ENCODE measurements at places on chromosomes 4 and X.

- no peak for DNase-seq
Measured at GRCh38 chr4:94238160-94238559, 30.5 kb downstream of the SMARCAD1 start.

- no peak for DNase-seq
Measured at GRCh38 chr4:73244945-73245601, 13.5 kb downstream of the ANKRD17 start.

DNA sequence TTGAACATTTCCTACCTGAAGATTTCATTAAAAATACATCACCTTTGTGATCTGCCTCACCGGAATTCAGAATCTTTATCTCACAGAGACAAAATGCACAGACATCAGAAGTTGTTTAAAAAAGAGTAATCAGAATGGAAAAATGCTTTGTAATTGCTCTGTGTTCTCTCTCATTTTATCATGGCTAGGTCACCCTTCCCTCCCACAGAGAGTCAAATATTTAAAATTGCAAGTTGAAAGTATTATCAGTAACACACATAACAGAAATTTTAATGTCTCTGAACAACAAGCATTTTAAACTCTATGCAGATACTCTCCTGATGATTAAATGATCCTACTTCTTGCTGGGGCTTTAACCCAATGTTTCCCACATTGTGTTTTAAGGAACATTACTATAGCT is 362.0 kb downstream of the CBLL2 start:
- DNase-seq = no peak

GRCh38 chrX:54798137-54798536 is at the start of gene ITIH6:
Gene ITIH6, minus strand, starts transcription at chrX:54798255. Its CDS starts 45 bp downstream, at chrX:54798210.
- no peak for DNase-seq
